ENCODE measurements at places on chromosomes 2 and 18.

- no peak for DNase-seq
These were observed 78.5 kb upstream of the RPL31 start for GRCh38 chr2:100923461-100924060.

DNA sequence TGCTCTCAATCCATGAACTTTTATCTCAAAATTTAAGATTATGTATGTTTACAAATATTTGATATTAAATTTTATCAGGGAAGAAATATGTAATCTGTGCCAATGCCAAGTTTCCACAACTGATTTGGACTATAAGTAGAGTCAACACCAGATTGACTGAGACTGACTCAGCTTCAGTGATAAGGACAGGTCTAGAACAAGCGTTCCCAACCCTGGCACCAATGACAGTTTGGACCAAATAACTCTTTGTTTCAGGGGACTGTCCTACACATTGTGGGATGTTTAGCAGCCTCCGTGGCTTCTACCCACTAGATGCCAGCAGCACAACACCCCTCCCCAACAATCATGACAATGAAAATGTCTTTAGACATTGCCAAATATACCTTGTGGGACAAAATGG is 165.3 kb downstream of the THADA start:
- DNase-seq: no peak

DNA sequence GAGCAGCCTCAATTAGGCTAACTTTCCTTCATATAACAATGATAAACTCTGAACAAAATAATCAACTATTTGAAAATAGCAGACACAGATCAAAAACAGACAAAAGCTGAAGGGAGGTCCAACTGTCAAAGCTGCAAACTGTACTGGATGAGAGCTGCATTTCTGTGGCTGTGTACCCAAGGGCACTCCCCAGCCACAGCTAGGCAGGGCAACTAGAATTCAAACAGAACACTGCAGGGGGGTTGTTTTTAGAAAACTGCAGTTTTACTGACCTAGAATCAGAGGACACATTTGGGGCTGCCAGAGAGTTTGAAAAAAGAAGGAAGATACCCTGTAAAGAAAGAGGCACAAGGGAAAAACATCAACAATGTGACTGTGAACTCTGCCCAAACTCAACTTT is 56.8 kb downstream of the SMAD2 start:
- DNase-seq: no peak

DNA sequence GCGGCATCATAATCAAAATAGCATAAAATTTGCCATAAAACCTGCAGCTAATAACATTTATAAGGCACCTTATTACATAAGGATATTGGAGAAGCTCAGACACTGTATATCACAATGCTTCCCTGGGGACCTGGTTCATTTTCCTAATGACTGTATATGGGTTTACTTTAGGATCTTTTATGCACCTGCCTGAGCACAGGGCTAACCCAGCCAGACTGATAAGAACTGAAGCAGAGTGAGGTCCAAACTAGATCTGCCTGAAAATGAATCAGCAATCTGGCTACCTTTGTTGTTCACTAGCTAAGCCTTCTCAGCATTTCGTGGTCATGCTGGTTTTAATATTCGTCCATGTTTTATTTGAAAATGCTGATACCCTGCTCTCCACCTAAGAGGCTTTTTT is 1922.3 kb upstream of the CELF4 start:
- DNase-seq: no peak

GRCh38 chr18:5941890-5942289 is 46.6 kb upstream of the TMEM200C start:
- DNase-seq: no peak

DNA sequence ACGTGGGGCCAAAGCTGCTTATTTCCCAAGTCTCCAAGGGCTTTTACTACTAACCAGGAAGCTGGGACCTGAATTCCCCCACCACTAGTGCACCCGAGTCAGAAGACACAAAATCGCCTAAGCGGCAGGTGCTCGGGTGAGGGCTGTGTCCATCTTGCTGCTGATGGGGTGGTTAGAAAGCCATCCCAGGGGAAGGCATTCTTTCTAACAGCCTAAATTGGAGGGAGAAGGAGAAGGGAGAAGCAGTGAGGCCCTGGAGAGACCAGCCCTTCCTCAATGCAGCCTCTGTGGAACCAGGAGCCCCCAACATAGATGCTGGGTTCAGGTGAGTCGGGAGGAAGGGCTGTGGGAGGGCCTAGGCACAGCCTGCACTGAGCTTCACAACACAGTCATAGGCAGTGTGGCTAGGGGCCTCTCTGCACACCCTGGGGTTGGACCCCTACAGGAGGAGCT is 1.9 kb upstream of the PROM2 start:
- no peak for DNase-seq

- DNase-seq: no peak
These were observed 60.1 kb upstream of the CAPN13 start for GRCh38 chr2:30867385-30867784.

DNA sequence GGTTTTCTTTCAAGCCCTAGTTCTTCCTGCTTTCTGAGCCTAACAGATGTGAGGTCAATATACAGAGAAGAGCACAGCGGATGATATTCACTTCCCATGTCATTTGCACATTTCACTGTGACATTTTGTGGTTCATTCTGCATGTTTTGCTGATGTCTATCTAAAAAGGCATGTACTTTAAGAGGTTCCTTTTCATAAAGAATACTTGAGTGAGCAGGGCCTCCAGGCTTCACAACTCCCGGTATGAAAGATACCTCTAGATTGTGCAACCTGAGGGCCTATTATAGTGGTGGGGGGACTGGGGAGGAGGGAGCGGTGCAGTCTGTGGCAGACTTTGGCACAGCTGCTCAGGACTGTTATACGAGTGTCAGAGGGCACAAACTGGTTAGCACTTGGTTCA is 54.6 kb downstream of the CPO start:
- no peak for DNase-seq

- no peak for DNase-seq
These were observed 287.7 kb downstream of the FBXO15 start for GRCh38 chr18:73859837-73860397.

DNA sequence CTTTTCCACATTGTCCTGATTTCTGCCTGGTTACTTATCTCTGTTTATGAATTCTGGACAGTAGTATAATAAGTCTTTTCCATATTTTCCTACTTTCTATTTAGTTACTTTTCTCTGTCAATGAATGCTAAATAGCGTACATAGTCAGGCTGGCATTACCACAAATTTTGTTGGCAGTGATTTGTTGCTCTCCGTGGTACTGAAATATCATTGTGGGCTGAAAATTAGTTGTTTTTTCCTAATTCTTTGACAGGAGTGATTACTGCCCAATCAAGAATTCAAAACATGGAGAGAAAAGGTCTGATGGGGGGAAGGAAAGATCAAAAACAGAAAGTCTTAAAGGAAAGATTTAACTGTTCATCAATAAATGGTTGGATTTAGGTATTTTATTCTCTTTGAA is 7.7 kb upstream of the GALNT13 start:
- no peak for DNase-seq

GRCh38 chr2:236659758-236660150 is 90.1 kb downstream of the ACKR3 start:
- peak; percentile 65 for DNase-seq

- peak; percentile 48 for DNase-seq
These were observed 257.8 kb upstream of the GALNT5 start for GRCh38 chr2:156999661-157000060.

DNA sequence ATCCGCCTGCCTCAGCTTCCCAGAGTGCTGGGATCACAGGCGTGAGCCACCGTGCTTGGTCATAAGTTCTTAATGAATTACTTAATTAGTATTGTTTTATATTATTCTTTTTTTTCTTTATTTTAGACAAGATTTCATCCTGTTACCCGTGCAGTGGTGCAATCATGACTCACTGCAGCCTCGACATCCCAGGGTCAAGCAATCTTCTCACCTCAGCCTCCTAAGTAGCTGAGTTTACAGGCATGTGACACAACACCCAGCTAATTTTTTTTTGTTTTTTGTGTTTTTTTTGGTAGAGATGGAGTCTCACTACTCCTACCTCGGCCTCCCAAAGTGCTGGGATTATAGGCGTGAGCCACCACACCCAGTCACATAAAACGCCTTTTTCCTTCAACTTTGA is 17.3 kb downstream of the C2orf42 start:
- DNase-seq: no peak

GRCh38 chr2:74406035-74406434 is 15.4 kb downstream of the C2orf81 start:
- no peak for DNase-seq

GRCh38 chr2:14944562-14945346 is 312.2 kb downstream of the LRATD1 start:
- DNase-seq: no peak

DNA sequence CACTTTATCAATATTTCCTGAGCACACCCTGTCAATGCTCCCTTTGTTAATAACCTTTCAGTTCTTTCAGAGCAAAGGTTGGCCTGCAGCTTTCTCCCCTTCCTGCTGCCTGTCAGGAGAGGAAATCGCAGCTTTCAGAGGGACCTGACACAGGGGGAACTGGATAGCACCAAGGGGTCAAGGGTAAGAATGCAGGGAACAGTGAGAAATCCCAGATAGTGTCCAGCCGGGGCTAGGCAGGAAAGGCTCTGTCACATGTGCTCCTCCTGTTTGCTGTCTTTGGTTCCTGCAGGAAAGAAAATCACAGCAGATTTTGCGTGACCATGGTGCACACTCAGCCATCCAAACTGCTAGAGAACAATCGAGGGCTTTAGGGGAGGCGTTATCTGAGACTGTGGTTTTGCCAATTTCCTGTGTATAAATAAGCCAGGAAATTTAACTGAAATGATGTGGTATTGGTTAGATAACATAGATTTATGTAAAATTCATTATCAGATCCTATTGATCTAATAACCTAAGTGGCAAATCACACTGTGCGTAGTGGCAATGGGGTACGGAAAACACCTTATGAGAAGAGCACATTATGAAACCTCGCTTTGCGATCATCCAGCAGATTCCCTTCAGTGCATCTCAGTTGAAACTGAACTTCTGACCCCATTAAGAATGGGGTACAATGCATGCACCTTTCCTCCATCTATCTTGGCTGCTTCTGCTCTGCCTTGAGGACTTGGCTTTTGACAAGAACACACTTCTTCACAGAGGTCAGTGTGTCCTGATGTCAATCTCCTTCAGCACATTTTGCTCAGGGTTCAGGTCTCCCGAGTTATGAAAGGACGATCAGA is 178.0 kb downstream of the ICOS start:
- DNase-seq: no peak

DNA sequence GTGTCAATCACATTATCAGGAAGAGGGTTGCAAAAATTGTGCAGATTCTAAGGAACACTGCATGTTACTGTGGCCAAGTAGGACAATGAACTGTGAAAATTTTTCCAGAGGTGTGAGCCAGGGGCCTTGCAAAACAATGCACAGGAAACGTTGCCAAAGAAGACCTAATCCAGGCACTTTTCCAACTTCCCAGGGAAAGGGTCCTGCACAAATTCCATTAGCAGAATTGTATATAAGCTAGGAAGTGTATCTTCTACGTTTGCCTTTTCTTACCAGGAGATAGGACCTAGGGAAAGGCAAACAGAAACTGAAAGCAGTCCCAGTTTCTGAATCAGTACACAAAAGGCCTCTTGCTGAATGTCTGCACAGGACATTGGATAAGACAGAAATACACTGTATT is 1888.3 kb upstream of the CELF4 start:
- DNase-seq: peak; percentile 65

GRCh38 chr18:56861244-56861643 is 210.1 kb downstream of the WDR7 start:
- no peak for DNase-seq

DNA sequence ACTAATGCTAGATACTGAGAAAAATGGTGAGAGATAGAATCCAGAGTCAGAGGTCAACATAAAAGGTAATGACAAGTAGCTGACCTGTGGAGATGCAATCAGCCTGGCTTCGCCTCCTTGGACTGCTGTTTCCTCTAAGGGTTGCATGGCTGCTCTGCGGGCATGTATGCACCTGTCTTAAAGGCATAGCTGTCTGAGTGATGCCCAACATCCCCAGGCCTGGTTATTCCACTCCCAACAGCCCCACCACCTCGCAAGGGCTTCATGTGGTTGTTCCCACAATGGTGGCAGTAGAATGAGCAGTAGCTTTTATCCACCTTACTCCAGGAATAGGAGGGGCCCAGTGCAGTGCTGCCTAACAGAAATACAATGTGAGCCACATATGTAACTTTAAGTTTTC is 69.7 kb upstream of the ALK start:
- no peak for DNase-seq

DNA sequence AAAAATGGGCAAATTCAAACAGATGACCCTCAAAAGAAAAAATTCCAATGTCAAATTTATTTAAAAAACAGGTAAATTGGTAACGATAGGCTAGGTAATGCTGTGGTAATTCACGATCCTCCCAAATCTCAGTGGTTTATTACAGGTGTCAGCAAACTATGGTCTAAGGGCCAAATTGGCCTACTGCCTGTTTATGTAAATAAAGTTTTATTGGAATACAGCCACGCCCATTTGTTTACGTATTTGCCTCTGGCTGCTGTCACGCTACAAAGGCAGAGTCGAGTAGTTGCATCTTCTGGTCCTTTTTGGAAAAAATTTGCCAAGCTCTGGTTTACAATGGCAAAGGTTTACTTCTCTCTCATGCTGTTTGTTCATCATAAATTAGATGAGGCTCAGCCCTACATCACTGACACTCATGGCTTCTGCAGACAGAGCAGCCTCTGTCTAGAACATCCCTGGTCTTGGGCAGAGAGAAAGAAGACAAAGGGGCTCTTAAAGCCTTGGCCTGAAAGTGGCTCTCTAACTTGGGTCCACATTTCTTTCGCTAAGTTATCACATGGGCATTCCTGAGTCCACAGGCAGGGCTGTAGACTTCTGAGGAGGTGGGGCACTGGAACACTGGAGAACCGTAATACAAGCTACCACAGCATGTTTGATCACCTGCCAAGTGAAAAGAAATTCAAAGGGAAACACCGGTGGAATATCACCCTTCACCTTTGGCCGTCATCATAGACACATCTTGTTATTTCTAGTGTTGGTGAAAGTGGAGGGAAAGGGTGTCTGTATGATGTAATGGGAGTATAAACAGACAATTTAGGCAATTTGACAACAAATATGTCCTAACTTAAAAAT is 34.8 kb downstream of the SP110 start:
- peak; percentile 83 for DNase-seq

DNA sequence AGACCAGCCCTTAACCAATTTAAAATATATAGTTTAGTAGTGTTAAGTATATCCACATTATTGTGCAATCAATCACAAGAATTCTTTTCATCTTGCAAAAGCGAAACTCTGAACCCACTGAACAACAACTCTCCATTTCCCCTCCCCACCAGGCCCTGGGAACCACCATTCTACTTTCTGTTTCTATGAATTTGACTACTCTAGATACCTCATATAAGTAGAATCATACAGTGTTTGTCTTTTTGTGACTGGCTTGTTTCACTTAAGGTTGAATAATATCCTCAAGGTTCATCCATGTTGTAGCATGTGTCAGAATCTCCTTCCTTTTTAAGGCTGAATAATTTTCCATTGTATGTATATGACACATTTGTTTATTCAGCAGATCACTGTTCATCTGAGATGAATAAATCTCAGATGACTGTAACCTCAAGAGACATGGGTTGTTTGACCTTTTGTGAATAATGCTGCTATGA is 8.1 kb upstream of the SOS1 start:
- DNase-seq: no peak
